ENCODE measurements at places on chromosomes 2 and 18.

- no peak for DNase-seq
Observed at GRCh38 chr2:177942731-177943130, 129.8 kb downstream of the PDE11A start.

- no peak for DNase-seq
Observed at GRCh38 chr18:5729983-5730699, 165.2 kb downstream of the TMEM200C start.

DNA sequence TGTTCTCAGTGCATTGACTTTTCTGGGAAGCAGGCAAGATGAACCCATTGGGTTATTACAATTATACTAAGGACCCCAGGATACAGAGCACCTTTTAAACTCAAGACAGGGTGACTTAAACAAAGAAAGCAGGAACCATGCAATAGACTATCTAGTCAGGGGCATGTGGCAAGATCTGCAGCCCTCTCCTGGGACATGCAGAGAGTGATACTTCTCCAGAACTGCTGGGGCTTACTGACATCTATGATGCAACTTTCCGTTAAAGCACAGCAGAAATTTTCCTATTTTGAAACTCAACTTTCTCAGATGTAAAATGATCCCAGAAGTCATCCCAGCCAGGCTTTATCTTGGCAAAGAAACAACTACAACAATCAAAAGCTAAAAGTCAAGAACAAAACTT lies 162.2 kb upstream of the HNMT start:
- no peak for DNase-seq

GRCh38 chr2:160201849-160202539 lies 1.9 kb upstream of the ITGB6 start:
- DNase-seq: no peak

- no peak for DNase-seq
Observed at GRCh38 chr2:149021761-149022160, 16.7 kb upstream of the LYPD6B start.

- DNase-seq: no peak
Observed at GRCh38 chr2:135903650-135904049, 27.4 kb upstream of the MCM6 start.
